ENCODE measurements at places on chromosomes 5 and 9.

GRCh38 chr9:121662359-121662758 lies 10.9 kb downstream of the DAB2IP start:
- no peak for DNase-seq

GRCh38 chr5:32147236-32147635 lies 26.9 kb downstream of the GOLPH3 start:
- DNase-seq = peak; percentile 76

GRCh38 chr5:38285226-38285625 lies 26.9 kb downstream of the EGFLAM start:
- DNase-seq = no peak

DNA sequence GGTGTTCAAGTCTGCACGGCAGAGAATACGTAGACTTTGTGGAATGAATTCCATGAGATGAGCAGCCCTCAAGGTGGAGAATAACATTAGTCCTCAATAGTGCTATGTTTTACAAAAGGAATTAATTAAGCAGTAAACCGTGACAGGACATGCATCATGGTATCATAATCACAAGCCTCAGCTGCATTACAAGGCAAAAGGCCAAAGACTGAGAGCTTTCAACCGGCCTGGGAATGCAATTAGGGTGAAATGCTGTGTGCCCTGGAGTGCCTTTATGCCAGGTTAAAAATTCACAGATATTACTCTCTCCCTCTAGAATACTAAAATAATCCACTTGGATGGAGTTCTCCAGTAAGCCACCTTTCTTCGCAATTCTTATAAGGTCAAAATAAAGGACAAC lies 270.6 kb downstream of the MLLT3 start:
- no peak for DNase-seq

GRCh38 chr5:82397741-82398320 lies 119.7 kb upstream of the RPS23 start:
- DNase-seq = no peak

DNA sequence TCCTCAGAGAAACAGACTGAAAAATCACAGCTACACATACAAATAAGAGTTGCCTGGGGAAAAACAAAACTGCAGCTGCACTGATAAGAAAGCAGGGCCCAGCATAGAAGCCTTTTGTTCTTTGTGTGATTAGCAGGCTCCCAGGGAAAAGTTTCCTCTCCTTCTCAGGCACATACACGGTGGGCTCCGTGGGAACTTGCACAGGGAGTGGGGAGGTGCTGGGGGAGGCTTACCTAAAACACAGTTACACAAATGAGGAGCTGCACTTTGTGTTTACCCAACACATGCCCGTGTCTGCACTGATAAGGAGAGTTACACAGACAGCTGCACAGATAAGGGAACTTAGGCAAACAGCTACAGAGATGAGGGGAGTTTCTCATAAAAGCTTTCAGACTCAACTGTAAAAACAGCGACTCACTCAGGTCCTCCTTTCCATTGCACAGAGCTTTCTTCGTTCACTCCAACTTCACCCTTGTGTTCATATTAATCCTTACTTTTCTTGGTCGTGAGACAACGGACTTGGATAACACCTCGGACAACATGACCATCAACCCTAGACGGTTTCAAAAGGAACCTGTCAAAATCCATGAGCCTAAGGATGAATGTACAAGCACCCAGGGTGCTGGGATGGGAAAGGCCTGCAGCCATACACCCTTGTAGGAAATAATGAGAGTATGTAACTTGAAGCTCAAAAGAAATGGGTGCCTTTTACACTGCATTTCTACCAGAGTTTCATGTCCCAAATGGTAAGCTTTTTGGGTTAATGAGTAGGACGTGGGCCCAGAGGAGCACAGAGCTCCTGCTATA lies 50.8 kb downstream of the SERINC5 start:
- no peak for DNase-seq

DNA sequence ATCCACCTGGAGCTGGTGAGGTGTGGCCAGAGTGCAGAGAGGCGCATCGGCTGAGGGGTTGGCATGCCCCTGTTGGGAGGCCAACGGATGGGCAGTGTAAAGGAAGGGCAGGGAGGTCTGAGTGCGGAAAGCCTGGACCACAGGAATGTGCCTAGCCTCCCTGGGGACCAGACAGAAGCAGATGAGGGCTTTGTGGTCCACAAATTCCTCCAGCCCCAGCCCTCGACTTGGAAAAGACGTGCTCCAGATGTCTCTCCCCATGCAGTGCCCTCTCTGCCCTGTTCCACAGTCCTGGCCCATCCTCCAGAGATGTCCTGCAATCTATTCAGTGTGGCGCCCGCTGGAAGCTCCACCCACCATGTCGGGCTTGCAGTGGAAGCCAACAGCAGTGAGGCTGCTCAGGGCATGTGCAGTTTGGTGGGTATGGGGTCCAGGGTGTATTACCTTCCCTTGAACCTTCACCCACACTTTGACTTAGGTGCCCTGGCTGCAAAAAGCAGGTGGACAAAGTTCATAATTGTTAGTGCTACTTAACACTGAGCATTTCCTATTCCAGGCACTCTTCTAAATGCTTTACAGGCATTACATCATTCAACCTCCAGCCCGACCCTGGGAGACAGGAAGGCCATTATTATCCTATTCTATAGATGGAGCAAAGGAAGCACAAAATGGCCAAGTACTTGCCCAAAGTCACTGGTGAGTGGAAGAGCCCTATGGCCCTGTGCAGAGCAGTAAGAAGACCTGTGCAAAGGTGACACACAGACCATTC lies 120.2 kb upstream of the SLC25A48 start:
- DNase-seq = no peak

DNA sequence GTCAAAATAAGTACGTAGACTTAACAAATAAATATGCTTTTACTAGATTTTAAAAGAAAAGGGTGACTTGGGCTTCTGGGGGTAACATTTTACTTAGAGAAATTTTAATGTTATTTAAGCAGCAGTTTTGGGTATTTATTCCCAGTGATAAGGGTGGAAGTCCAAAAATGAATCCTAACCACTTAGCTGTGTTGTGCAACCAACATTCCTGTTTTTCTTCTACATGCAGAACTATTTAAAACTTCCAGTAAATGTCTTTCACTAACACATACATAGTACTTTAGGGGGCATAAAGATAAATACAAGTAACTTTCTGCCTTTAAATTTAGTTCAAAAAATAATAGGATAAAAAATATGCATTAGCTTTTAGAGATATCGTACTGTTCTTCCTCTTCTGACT lies 436.7 kb downstream of the CTNND2 start:
- DNase-seq = no peak

- no peak for DNase-seq
These were observed 60.7 kb downstream of the COL27A1 start for GRCh38 chr9:114216081-114216480.

DNA sequence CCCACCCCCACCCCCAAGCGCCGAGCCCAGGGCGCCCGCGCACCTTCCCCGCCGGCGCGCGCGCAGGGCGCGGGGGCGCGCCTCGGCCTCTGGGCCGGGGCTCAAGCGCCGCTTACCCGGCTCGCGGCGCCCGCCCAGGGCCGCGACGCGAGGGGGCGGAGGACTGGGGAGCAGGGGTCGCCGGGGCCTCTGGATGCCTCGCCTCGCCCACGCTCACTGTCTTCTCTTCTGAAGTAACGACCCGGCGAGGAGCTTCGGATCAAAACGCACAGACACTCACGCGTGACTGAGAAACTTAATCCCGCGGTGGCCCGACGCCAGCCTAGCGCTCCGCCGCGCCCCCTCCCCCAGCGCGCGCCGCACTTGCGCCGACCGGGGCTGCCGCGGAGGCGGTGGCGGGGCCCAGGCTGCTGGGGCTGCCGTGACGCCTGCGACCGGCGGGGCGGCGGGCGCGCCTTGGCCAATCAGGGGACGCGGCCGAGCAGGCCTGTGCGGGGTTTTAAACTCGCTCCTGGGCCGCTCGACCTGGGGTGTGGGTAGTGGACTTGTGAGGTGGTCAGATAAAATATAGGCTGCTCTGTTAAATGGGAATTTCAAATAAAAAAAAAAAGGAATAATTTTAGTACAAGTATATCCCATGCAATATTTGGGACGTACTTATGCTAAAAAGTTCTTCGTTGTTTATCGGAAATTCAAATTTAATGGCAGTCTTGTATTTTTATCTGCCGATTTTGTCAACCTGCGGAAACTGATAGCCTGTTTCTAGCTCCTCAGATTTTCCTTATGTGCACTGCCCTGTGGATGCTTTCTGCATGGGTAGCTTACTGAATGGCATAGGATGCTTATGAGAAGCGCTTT lies at the start of gene MPDZ:
Gene MPDZ (minus strand): TSS at position 409 of the 858 bp plus-strand sequence. CDS start 29,377 bp downstream, outside the sequence.
- no peak for DNase-seq

GRCh38 chr5:179872828-179873575 lies 14.4 kb upstream of the MRNIP start:
- DNase-seq = no peak

GRCh38 chr5:169181814-169182213 lies 119.1 kb downstream of the SLIT3 start:
- DNase-seq = no peak

- no peak for DNase-seq
These were observed 367.5 kb upstream of the PTGER4 start for GRCh38 chr5:40312205-40312604.

GRCh38 chr5:178281331-178281730 lies 48.7 kb upstream of the PHYKPL start:
- DNase-seq = no peak

GRCh38 chr9:109487247-109487646 lies 10.9 kb downstream of the PTPN3 start:
- no peak for DNase-seq

DNA sequence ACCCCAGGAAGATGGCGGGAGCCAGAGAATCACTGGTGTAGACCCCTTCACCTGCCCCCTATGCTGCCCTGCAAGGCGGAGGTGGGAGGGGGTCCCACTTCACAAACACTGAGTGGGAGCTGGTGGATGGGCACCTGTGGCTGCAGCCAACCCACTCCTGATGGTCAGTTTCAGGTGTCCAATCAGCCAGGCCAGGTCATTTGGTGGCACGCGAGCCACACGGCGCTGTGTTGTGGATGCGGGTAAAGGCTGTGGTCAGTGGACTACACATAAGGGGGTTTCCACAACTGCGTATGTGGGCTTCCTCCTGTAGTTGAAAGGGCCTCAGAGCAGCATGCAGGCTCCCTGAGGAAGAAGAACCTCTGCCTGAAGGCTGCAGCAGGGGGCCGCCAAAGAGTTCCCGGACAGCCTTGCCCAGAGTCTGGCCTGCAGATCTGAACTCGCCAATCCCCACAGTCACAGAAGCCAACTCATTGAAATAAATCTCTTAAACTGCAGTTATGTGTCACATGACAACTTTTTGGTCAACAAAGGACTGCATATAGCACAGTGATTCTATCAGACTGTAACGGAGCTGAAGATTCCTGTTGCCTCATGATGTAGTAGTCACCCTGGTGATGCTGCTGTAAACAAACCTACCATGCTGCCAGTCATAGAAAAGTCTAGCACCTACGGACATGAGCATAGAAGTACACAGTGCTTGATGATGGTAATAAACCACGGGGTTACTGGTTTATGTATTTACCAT lies 284.7 kb upstream of the IRX2 start:
- no peak for DNase-seq

DNA sequence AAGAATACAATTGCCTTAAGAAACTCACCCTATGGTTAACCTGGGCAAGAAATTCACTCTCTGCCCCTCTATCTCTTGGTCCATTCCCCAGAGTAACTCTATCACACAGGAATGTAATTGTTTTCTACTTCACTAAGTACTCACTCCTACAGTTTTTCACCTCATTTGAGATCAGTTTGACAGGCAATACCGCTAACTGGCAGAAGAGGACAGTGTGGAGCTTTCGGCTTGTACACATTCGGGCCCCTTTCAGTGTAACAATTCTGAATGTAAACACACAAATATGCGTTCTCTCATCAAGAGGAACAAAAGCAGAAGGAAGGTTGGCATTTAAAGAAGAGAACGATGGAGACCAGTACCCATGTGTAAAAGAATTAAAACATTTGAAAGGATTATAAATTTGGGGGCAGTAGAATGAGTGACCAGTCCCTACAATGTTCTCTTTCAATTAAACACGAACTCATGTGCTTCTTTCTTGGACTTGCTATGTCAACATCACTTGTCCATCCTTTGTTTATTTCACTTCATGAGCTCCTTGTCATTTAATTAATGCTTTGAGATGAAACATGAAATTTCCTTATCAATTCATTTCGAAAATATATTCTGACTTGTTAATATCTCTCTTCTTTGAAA lies 188.5 kb upstream of the GRAMD2B start:
- DNase-seq = no peak

GRCh38 chr9:33695299-33695698 lies 100.1 kb upstream of the PRSS3 start:
- DNase-seq = no peak

GRCh38 chr9:89491694-89492093 lies 6.2 kb downstream of the SEMA4D start:
- no peak for DNase-seq

DNA sequence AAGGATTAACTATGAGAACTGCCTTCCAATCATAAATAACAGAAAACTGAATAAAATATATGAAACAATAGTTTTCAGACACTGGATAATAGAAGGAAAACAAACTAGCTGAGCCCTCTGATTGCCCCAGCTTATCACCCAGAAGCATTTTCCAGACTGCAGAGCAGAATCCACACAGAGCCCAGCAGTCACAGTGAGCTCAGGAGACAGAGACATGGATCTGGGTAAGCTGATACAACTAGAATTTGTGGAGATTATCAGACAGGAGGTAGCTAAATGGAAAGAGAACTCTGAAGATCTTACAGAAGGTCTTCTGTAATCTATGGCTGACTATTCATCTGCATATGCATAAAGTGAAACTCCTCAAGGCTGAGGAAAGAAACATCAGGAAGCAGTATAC lies 128.8 kb downstream of the NR2F1-AS1 start:
- DNase-seq = no peak

DNA sequence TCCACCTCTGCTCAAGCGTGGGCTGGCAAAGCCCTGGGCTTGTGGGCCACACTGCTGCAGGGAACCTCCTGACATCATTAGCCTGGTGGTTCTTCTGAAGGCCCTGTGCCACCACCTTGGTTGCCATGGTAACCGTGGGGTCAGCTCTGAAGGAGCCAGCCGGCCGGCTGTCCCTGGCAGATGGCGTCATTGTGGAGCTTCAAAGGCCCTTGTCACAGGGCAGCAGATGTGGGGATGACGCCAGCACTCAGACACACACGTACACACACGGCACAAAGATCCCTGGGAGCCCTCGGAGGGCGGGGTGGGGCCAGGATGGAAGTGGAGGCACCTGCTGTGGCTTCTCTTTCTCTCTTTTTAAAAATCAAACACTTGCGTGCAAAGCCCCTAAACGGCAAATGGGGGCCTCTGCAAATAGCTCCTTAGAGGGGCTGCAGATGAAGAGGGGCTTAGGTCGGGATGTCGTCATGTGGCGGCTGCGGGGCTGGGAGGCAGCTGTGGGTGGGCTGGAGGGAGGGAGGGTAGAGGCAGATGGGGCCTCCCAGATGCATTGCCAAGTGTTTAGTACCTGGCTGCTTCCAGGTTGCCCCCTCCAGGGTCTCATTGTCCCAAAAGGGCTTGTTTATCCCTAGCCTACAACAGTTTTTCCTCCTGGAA lies 19.5 kb upstream of the RPL26L1 start:
- no peak for DNase-seq

- DNase-seq = no peak
These were observed 385.3 kb downstream of the PSAT1 start for GRCh38 chr9:78682216-78682615.
